ENCODE measurements at places on chromosomes 6 and 20.

DNA sequence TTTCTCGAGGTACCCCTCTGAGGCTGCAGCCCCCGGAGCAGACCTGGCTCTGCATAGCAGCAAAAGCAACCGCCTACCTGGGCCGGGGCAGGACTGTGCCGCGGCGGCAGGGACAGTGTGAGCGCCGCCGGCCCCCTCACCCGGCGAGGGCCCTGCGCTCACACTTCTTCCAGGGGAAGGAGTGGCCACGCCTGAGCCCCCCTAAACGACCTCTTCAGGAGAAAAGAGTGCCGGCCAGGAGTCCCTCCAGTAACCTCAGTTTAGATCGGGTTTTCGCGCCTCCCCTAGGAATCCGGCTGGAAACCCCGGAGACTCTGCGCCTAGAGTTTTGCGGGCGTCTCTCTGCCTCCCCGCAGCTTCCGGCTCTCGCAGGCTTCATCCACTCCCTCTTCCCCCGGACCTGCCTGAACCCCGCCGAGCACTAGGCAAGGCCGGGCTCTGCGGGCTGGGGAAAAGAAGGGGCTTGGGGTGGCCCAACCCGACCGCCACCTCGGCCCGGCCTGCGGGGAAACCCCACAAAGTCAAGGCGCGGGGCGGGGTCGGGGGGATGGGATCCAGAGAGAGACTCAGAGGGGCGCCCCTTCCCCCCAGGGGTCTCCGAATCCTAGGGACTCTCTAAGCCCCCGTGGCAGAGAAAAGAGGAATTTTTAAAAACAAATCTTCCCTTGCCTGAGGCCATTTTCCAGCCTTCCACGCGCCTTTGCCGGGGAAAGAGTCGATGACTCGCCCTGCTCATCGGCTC, 558 bp downstream of the LINC00237 start:
- no peak for DNase-seq

- peak; percentile 60 for DNase-seq
Measured at GRCh38 chr6:116370760-116371119, at the start of gene DSE. TSS of gene DSE (plus strand) at chr6:116370947. CDS start at chr6:116399251, 28,304 bp downstream.

- DNase-seq: no peak
Measured at GRCh38 chr6:122429323-122429722, 29.9 kb downstream of the HSF2 start.

- no peak for DNase-seq
Measured at GRCh38 chr6:56932910-56933477, 21.9 kb upstream of the BEND6 start.

GRCh38 chr20:37390503-37390890, 44.6 kb downstream of the SRC start:
- DNase-seq: no peak

DNA sequence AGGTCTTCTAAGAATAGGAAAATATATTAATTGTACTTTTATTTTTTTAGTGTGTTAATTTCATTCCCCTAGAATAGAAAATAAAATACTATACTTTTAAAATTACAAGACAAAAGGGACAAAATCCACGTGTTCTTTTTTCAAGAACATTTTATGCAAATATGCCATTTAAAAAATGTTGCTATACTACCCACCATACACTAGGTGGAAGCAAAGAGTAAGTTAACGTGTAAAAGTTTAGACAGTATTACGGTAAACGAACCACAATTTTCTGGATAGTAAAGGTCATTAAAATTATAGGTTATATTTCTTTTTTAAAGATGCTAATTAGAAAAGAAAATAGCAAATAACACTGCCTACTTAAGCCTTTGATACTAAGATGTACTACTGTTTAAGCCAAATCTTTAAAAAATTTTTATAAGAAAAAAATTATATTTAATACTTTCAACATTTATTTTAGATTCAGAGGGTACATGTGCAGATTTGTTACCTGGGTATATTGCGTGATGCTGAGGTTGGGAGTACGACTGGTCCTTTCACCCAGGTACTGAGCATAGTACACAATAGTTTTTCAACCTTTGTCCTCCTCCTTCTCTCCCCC, 287.6 kb downstream of the PHF3 start:
- DNase-seq: no peak

- no peak for DNase-seq
Measured at GRCh38 chr6:75481394-75481793, 12.2 kb downstream of the FILIP1 start.

- peak; percentile 21 for DNase-seq
Measured at GRCh38 chr6:134398453-134398852, 80.5 kb upstream of the SGK1 start.

DNA sequence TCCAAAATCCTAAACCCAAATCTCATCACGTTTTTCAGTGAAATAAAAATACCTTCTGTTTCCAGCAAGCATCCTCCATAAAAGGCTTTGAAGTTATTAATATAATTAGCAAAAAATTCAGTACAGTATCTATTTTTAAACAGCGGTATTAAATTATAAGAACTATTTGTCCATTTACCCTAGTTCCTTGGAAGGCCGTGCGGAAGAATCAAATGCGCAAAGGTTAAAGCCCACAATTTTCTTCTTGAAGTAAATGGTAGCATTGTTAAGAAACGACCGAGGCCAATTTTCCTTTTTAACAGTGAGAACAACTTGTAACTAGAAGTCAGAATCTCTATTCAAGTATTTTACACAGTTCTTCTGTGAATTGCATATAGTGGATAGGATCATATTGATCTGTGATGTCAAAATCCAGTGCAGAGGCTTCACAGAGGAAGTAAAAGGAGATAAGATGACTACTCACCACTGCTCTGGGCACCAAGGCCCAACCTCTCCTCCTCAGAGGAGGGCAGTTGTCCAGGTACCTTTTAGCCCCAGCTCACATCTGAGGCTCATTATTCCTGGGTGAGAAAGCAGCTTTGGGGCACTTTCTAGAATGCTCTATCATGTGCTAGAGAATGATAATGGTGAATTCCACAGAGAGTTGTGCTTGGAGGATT, 36.3 kb downstream of the TNFAIP3 start:
- DNase-seq: no peak

DNA sequence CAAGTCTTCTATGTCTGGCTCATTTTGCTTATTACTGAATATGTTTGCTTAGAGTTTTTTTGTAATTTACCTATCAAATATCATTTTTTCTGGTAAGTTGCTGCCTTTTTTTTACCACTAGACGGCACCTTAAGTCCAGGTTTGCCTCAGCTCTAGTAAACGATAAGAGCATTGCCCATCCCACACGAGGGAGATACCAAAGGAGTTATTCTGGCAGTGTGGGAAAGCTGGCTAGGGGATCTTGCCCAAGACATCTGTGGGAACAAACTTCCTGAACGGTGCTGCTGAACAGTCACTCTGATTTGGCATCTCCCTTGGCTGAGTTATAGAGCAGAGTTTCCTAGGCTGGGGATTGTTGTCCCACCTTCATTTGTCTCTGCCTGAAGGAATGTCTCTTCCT, 306.4 kb downstream of the COL12A1 start:
- no peak for DNase-seq

- peak; percentile 78 for DNase-seq
Measured at GRCh38 chr6:159169193-159169555, at the start of gene FNDC1. TSS of gene FNDC1 (plus strand) at chr6:159169400. CDS start at chr6:159169597, 197 bp downstream.

- no peak for DNase-seq
Measured at GRCh38 chr6:52331793-52332457, 30.0 kb upstream of the PAQR8 start.

All from activated naive CD8-positive, alpha-beta T cell treated with anti-CD3 and anti-CD28 coated beads, Interleukin-2, amount 50 U/mL, for 24 hours (primary cell).